ENCODE measurements at places on chromosomes 11 and 22.

DNA sequence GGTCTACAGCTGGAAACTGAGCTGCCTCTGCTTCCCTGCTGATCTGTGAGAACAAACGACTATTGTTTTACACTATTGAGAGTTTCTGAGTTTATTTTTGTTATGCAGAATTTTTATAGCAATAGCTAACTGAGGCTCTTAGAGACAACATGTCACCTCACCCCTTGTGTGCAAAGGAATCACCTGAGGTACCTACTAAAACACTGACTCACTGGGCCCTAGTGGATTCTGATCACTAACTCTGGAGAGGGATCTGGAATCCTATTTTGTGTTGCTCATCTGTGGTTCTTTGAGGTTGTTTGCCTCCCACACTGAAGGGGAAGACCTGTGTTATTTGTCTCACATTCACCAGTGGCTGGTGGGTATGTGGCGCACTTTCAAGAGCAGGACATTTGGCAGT, 13.4 kb upstream of the B3GAT1 start:
- no peak for DNase-seq

DNA sequence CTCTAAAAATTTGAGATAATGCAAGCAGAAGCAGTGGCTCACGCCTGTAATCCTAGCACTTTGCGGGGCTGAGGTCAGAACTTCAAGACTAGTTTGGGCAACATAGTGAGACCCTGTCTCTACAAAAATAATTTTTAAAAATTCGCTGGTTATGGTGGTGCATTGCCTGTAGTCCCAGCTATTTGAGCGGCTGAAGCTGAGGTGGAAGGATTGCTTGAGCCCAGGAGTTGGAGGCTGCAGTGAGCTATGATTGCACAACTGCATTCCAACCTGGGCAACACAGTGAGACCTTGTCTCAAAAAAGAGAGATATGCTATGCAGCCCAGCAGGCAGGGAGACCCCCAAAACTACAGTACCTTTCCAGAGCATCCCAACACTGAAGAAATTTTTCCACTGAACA, 2.3 kb downstream of the CTSC start:
- DNase-seq, result no peak

DNA sequence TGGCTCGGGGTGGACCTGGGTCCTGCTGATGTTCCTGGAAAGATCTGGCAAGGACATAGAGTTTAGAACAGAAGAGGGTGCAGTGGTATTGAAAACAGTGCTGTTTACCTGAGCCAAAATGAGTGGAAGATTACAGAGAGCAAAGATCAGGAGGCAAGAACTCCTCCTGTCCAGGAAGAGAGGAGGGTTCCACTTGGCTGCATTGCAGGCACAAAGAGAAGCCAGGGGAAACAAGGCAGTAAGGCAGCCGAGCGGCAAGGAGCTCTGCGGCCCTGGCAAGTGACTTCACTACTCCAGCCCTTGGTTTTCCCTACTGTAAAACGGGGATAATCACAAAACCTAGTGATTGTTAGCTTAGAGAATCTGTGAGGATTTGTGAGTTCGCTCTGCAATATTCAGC, 3.7 kb upstream of the PACSIN2 start:
- no peak for DNase-seq

GRCh38 chr11:3879216-3879966, 23.9 kb downstream of the STIM1 start:
- DNase-seq, result no peak

GRCh38 chr22:40764763-40765441, 54.2 kb downstream of the SLC25A17 start:
- DNase-seq, result no peak

All from nucleus accumbens (tissue), 56 donors.